ENCODE measurements at places on chromosomes 6 and 20. TPM values are rescaled to one million over a fixed set of nuclear protein-coding genes. Genes with fewer than 3 reads are reported as not detected.
A peak's percentile ranks its signal among the peaks of the same experiment; 100 is the strongest.

DNA sequence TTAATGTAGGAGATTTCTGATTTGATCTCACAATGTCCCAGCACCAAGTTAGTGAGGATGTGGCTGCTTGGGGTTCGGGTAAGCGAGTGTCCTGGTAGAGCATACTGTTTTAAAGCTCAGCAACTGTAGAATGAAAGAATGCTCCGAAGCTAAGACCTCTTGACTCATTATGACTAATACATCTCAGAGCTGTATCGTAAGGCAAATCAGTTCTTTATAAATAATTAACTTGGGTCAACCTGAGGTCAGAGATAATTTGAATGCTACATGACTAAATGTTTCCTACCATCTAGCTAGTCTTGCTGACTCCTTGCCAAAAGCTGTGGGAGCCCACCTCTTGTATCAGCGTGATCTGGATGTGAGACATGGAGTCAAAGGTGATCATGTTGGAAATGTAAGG lies 128.8 kb upstream of the PDE7B start:
- H3K27me3 ChIP-seq = no peaks in the 10 kb centered on the region
- H3K4me1 ChIP-seq = peaks cover 14% of the 10 kb centered on the region
- DNase-seq = peak; percentile 87
- peak overlapping the region; percentile 47 for H3K4me3 ChIP-seq
- no peaks in the 10 kb centered on the region for H3K36me3 ChIP-seq

- no peak overlapping the region for H3K4me3 ChIP-seq
- DNase-seq = no peak
- no peak overlapping the region for H3K27ac ChIP-seq
- peaks cover 15% of the 10 kb centered on the region for H3K27me3 ChIP-seq
- H3K36me3 ChIP-seq = no peaks in the 10 kb centered on the region
Measured at GRCh38 chr20:62984666-62985443, 21.9 kb downstream of the BHLHE23 start.

GRCh38 chr20:39660226-39660625 lies 698.1 kb downstream of the DHX35 start:
- no peaks in the 10 kb centered on the region for H3K36me3 ChIP-seq
- no peak overlapping the region for H3K4me3 ChIP-seq
- peak; percentile 58 for DNase-seq
- H3K4me1 ChIP-seq = peaks cover 27% of the 10 kb centered on the region
- no peaks in the 10 kb centered on the region for H3K27me3 ChIP-seq
- peak overlapping the region; percentile 25 for H3K27ac ChIP-seq

- DNase-seq = no peak
- H3K27ac ChIP-seq = no peak overlapping the region
- no peaks in the 10 kb centered on the region for H3K4me1 ChIP-seq
- H3K36me3 ChIP-seq = no peaks in the 10 kb centered on the region
Measured at GRCh38 chr20:13299401-13299800, 78.3 kb downstream of the ISM1 start.

DNA sequence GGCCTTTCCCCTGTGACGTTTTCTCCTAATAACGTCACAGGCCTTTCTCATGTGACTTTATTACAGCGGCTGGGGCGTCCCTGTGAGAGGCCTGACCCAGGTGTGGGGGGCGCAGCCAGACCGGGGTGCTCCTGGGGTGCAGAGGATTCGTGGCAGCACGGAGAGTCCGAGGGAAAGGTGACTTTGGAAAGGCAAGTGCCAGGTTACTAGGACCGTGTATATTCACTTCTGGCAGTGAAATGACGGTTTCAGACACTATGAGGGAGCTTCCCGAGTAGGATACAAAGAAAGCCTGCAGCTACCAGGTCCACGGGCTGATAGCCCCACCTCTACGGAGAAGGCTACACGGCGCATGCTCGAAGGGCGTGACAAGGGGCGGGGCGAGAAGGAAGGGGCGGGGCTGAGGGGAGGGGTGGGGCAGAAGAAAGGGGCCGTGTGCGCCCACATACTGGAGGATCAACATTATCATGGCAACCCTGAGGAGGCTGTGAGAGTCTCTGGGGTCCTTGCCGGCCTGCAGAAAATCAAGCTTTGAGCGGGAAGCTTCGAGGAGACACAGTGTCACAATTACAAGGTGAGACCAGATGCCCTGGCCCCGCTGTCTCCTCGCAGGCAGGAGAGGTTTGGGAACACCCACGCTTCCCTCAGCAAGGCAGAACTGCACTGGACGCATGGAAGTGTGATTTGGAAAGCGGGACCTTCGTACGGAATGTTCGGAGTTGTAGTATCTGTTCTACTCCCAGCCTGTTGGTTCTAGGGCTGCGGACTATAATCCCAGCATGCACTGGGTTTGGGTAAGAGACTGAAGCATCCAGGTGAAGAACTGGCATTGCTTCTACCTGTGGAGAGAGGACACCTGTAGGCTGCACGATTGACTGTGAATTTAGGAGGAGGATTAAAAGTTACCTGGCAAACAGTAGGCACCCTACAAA lies 54.4 kb upstream of the ZNF337 start:
- peak overlapping the region; percentile 72 for H3K4me3 ChIP-seq
- H3K4me1 ChIP-seq = no peaks in the 10 kb centered on the region
- H3K27ac ChIP-seq = no peak overlapping the region
- no peaks in the 10 kb centered on the region for H3K27me3 ChIP-seq

DNA sequence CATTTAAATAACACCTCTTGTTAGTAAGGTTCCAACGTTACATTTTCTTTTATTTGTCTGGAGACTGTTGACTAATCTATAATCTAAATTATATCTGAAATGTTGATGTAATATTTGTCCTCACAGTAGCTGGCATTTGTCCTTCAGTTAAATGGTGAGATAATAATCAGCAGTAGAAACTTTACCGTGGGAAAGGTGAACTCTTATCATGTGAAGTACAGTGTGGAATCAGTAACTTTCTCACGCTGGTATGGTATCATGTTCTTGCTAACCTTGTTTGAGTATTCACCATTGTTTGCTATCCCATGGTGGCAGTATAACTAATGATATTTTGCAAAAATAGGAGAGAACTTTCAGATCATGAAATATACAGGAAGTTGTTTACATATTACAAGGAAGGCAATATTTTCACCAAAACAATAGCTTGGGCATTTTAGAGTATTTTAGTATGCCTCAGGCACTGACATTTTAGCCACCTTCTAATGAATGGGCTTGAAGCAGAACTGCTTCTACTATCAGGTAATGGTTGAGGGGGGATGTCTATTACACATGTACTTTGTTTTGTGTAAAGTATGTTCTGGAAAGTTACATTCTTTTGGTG lies 4.8 kb downstream of the GMNN start:
- DNase-seq = no peak
- H3K27ac ChIP-seq = no peak overlapping the region
- no peaks in the 10 kb centered on the region for H3K36me3 ChIP-seq
- H3K27me3 ChIP-seq = no peaks in the 10 kb centered on the region
- H3K4me3 ChIP-seq = no peak overlapping the region
- peaks cover 36% of the 10 kb centered on the region for H3K4me1 ChIP-seq

- H3K27me3 ChIP-seq = no peaks in the 10 kb centered on the region
- no peaks in the 10 kb centered on the region for H3K36me3 ChIP-seq
- DNase-seq = no peak
- H3K4me3 ChIP-seq = no peak overlapping the region
- peaks cover 13% of the 10 kb centered on the region for H3K4me1 ChIP-seq
Measured at GRCh38 chr20:20492521-20493332, 124.8 kb downstream of the INSM1 start.

- no peaks in the 10 kb centered on the region for H3K36me3 ChIP-seq
- H3K4me1 ChIP-seq = no peaks in the 10 kb centered on the region
- H3K4me3 ChIP-seq = no peak overlapping the region
- 0 out of 2 replicates have a peak, but pooled peaks cover 6% of the 10 kb centered on the region for H3K27me3 ChIP-seq
- H3K27ac ChIP-seq = no peak overlapping the region
Measured at GRCh38 chr6:110560239-110561007, 84.0 kb upstream of the SLC22A16 start.

TRIM10 gene
- not detected for total RNA-seq

DNA sequence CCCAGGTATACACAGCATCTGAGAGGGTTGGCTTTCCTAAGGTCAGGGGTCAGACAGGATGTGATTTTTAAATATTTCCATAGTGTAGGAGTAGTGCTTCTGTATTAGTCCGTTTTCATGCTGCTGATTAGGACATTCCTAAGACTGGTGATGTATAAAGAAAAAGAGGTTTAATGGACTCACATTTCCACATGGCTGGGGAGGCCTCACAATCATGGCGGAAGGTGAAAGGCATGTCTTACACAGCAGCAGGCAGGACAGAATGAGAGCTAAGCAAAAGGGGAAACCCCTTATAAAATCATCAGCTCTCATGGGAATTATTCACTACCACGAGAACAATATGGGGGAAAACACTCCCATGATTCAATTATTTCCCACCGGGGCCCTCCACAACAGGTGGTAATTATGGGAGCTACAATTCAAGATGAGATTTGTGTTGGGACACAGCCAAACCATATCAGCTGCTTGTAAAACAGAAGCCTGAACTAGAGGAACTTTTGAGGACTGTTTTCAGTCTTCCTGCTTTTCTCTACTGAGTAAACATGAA lies 91.0 kb upstream of the MEI4 start:
- H3K27ac ChIP-seq = no peak overlapping the region
- DNase-seq = no peak
- H3K4me3 ChIP-seq = no peak overlapping the region
- H3K36me3 ChIP-seq = no peaks in the 10 kb centered on the region

- no peak overlapping the region for H3K4me3 ChIP-seq
- H3K4me1 ChIP-seq = peaks cover 10% of the 10 kb centered on the region
- H3K27me3 ChIP-seq = no peaks in the 10 kb centered on the region
- no peak for DNase-seq
- H3K27ac ChIP-seq = no peak overlapping the region
Measured at GRCh38 chr20:63959699-63960075, 3.5 kb upstream of the UCKL1 start.

FHL5 gene
- total RNA-seq = not detected

SNAP25 gene
- not detected for total RNA-seq

DNA sequence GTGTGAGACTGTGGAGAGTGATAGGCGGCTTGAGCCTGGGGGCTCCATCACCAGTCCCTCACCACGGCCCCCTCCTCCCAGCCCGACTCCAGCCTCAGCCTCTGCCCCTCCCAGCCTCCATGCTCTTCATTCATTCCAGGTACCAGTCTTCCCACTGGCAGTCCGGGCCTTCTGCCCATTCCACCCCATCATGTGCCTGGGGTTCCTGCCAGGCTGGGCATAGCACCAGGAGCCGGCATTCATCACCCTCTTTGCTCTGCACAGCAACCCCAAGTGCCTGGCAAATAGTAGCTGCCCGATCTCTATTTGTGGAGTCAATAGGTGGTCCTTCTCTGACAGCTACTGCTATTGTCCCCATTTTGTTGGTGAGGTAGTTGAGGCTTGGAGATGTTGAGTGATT lies 39.6 kb upstream of the GTSF1L start:
- peaks cover 20% of the 10 kb centered on the region for H3K27me3 ChIP-seq
- peaks cover 4% of the 10 kb centered on the region for H3K4me1 ChIP-seq
- peak; percentile 37 for DNase-seq
- no peaks in the 10 kb centered on the region for H3K36me3 ChIP-seq

DNA sequence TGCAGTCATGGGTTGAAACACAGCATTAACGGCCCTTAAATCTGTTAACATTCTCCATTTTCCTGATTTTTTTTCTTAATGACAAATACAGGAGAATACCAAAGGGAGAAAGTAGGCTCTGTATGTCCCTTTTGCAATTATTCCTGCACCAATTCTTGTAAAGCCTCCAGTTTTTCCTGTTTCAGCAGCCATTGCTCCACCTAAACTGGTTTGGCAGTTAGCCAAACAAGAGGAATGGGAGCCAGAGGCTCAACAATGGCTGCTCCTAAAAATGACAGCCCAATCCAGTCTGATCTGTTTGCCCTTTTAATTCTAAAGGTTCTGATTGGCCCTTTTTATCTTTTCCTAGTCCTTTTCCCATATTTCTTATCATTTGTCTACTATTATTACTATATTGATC lies 284.2 kb upstream of the SGK1 start:
- no peaks in the 10 kb centered on the region for H3K36me3 ChIP-seq
- DNase-seq = no peak
- no peak overlapping the region for H3K27ac ChIP-seq

- no peaks in the 10 kb centered on the region for H3K27me3 ChIP-seq
- no peak overlapping the region for H3K4me3 ChIP-seq
- DNase-seq = no peak
- H3K27ac ChIP-seq = no peak overlapping the region
Measured at GRCh38 chr6:11356404-11357155, 124.1 kb upstream of the NEDD9 start.

PRSS16 gene
- not detected for total RNA-seq

- H3K27ac ChIP-seq = no peak overlapping the region
- peak; percentile 81 for DNase-seq
- no peaks in the 10 kb centered on the region for H3K4me1 ChIP-seq
- H3K27me3 ChIP-seq = peaks cover 30% of the 10 kb centered on the region
- H3K4me3 ChIP-seq = no peak overlapping the region
Measured at GRCh38 chr20:9616833-9617461, 102.6 kb downstream of the LAMP5 start.

- H3K4me3 ChIP-seq = no peak overlapping the region
- no peaks in the 10 kb centered on the region for H3K36me3 ChIP-seq
- H3K4me1 ChIP-seq = no peaks in the 10 kb centered on the region
- H3K27ac ChIP-seq = no peak overlapping the region
Measured at GRCh38 chr6:21900730-21901129, 307.2 kb downstream of the SOX4 start.

CPNE5 gene
- 0.63 TPM for total RNA-seq

TENT5A gene
- 48.6 TPM for total RNA-seq

- peaks cover 23% of the 10 kb centered on the region for H3K4me1 ChIP-seq
- no peaks in the 10 kb centered on the region for H3K27me3 ChIP-seq
- no peak overlapping the region for H3K4me3 ChIP-seq
- no peak for DNase-seq
- no peak overlapping the region for H3K27ac ChIP-seq
Measured at GRCh38 chr6:169296170-169296569, 42.5 kb upstream of the THBS2 start.

DNA sequence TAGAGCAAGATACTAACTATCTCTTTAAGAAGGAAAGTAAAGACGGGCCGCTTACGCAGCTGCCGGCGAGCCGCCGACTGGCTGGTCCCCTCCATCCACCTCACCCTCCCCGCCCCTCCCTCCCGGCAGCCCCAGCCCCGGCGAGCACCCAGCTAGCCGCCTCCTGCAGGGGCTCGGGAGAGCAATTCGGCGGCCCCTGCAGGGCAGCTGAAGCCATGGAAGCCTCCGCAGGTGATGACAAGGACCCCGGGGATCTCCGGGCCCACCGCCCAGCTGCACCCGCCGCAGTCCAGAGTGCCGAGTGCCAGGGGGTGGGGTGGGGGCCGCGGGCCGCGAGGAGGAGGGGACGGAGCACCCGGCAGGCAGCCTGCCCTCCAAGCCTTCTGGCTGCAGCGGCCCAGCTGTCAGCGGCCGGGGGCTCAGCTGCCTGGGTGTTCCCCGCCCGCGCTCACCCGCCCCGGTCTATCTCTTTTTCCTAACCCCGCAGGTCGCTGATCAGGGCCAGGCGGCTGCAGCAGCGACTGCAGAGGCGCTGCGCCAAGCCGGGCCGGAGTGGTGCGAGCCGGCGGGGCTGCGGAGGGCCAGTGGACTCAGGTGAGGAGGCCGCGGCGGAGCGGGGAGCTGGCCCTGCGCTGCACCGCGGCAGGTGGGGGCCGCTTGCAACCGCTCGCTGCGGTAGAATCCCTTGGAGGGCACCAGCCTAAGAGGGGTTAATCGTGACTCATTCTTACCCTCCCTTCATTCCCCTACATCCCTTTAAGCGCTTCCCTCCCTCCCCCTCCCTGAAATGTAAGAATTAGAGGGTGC lies at the start of gene SNPH:
Gene SNPH, plus strand, starts transcription at position 128 of the 807 bp plus-strand sequence. CDS start 29,946 bp downstream, outside the sequence.
- peak within 1 kb of the TSS; percentile 48 for H3K27ac ChIP-seq
- DNase-seq = peak; percentile 87
- no peaks in the 10 kb centered on the region for H3K27me3 ChIP-seq
- H3K36me3 ChIP-seq = no peaks in the 10 kb centered on the region
